ENCODE measurements at places on chromosomes 1 and 21.

GRCh38 chr1:2471159-2471471, 5.0 kb upstream of the PLCH2 start:
- DNase-seq = no peak

DNA sequence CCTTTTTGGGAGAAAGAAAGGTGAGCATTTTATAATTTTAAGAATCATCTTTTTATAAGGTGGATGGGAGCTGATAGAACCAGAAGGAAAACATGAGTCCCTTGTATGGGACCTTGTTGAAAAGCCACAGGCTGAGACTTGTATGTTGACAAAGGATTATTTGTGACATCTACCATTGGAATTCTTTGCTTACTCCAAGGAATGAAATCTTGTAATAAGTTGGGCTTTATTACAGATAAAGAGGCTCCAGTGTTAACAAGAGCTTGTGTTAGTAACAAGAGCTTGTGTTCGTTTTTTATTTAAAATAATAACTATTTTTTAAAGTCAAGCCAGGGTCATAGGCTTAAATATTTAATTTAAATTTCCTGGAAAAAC, 201.1 kb upstream of the CHRM3 start:
- no peak for DNase-seq

- no peak for DNase-seq
Measured at GRCh38 chr1:95640746-95641145, 406.7 kb downstream of the RWDD3 start.

- peak; percentile 21 for DNase-seq
Measured at GRCh38 chr1:29849038-29849750, 612.9 kb downstream of the PTPRU start.

- no peak for DNase-seq
Measured at GRCh38 chr1:209176866-209177430, 406.6 kb upstream of the CAMK1G start.

GRCh38 chr1:200738327-200738948, at the start of gene CAMSAP2:
Gene CAMSAP2 (plus strand): TSS chr1:200738893. CDS start chr1:200739828, 935 bp downstream.
- DNase-seq = peak; percentile 67

GRCh38 chr1:19044975-19045831, 88.7 kb upstream of the IFFO2 start:
- DNase-seq = peak; percentile 15

- no peak for DNase-seq
Measured at GRCh38 chr1:4146101-4146500, 246.0 kb upstream of the C1orf174 start.

DNA sequence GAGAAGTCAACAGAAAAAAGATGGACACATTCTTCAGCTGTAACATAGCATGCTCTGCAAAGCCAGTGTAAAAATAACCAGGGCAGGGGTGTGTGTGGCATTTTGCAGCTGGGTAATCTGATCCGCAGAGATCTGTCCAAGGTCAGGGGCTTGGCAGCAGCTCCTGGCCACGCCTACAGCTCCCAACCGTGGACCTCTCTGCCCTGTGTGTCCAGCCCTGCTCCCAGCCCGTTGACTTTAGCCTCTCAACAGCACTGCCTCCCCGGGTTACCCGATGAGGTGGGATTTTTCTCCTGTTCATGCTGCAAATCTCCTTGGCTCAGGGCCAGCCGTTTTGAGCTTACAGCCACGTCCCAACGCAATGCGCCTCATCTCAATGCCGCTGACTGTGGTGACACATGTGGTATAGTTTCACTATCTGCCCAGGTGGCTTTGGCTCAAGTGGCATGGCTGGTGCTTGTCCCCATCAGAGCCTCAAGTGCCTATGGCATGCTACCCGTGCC, 68.1 kb downstream of the VWA5B1 start:
- DNase-seq = no peak

DNA sequence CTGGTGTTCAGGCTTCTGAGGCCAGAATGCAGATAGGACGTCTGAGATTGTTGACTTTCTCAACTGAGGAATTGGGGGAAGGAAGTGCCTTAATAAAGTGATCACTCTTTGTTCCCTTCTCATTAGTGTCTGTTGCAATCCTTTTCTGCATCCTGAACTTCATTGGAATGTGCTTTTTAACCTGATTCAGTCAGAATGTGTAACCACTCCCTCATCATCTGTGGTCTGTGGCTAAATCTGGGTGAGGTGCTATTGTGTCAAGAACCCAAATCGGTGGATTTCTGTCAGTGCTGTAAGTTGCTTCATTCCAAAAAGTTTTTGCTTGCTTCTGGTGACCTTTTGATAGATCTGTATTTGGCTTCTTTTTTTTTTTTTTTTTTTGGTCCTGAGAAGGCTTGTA, 38.2 kb downstream of the ARID1A start:
- no peak for DNase-seq

- no peak for DNase-seq
Measured at GRCh38 chr1:153466908-153467307, 6.5 kb upstream of the S100A7 start.

- DNase-seq = no peak
Measured at GRCh38 chr21:43816611-43817071, 27.3 kb downstream of the RRP1 start.

DNA sequence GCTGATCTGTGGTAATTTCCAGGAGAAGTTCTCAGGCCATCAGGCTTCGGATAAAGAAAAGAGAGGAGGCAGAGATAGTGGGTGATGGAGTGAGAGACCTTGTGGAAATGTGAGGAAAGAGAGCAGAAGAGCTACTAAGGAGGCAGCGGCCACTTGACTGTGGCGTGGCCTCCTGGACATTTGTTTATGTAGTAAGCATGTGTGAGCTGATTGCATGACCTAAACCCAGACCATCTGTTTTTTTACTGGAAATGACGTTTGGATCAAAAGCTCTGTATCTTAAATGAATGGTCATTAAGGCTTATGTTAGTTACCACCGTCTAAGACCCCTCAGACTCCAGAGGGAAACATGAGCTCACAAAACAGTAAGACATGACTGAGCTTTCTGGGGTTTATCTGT, 13.6 kb downstream of the ATP1B1 start:
- no peak for DNase-seq

- DNase-seq = no peak
Measured at GRCh38 chr1:52798331-52798730, 44.2 kb upstream of the ZYG11A start.

- DNase-seq = no peak
Measured at GRCh38 chr1:60311838-60312237, 238.3 kb upstream of the C1orf87 start.

- DNase-seq = no peak
Measured at GRCh38 chr1:6384962-6385361, 8.6 kb downstream of the ACOT7 start.

- DNase-seq = no peak
Measured at GRCh38 chr1:81714636-81715035, 86.1 kb upstream of the ADGRL2 start.

DNA sequence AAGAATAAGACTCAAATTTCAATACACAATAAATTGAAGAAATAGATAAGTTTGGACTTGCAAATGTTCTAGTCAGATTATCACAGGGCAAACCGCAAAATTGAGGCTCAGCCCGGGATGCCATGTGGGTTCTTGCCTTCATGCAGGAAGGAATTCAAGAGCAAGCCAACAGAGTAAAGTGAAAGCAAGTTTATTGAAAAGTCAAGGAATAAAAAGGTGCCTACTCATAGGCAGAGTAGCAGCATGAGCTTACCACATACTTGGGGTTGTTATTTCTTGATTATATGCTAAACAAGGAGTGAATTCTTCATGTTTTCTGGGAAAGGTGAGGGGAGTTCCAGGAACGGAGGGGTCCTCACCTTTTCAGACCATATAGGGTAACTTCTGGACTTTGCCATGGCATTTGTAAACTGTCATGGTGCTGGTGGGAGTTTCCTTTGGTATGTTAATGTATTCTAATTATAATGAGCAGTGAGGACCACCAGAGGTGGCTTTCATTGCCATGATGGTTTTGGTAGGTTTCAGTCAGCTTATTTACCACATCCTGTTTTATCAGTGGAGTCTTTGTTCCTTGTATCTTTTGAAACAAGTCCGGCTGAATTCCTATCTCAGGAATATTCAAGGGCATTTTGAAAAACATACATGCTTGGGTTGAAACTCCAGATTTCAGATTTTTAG, 2.0 kb upstream of the OR2AK2 start:
- DNase-seq = no peak

DNA sequence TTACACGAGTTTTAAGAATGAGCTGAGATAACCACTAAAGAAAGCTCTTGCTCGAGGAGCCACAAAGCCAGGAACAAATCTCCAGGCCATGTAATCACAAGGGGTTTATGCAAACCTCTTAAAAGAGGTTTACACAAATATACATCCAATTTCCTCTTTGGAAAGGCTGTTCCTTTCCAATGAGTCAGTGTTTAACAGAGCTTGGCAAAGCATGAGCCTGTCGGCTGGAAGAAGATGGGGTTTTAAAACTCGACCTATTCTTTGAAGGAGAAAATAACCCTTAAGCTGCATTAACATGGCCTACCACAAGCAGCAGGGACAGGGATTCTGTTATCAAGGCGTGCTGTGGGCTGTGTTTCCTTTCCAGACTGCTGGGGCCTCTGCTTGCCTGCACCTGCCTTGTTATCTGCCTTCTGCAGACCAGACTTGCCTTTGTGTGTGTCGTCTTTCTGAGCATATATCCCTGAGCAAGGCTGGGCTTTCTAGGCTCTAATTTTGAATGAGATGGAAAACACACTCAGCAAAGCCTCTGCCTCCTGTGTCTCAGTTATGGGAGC, 40.6 kb upstream of the CYP2J2 start:
- no peak for DNase-seq

- DNase-seq = no peak
Measured at GRCh38 chr1:14896381-14897079, 257.0 kb upstream of the TMEM51 start.

DNA sequence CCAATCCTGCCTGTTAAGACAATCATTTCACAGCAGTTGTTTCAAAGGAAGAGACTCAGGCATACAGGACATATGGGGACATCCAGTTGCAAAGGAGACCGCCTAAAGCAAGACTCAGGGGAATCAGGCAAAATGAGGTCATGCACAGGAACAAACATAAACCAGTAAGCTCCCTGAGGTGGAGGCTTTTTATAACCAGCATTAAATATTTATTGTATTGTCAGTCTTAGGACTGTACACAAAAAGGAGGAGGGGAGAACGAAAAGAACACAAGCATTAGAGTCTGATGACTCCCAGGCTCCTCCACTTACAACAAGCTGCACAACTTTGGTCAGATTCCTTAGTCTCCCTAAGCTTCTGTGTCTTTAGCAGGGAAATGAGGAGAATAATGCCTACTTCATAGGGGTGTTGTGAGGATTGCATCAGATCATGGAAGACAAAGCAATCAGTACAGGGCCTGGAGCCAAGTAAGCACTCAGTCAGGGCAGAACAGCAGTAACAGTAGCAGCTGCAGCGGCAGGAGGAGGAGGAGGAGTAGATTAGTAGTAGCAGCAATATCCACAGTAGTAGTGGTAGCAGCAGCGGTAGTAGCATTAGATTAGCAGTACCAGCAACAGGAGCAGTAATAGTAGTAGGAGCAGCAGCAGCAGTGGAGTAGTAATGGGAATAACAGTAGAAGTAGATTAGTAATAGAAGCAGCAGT, 54.2 kb upstream of the SPATA6 start:
- no peak for DNase-seq

DNA sequence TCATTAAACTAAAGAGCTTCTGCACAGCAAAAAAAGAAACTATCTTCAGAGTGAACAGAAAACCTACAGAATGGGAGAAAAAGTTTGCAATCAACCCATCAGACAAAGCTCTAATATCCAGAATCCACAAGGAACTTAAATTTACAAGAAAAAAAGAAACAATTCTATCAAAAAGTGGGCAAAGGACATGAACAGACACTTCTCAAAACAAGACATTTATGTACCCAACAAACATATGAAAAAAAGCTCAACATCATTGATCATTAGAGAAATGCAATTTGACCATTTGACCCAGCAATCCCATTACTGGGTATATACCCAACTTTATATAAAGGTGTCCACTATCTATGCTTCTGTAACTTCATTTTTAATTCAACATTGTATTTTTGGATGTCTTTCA, 31.1 kb upstream of the VN1R5 start:
- no peak for DNase-seq

DNA sequence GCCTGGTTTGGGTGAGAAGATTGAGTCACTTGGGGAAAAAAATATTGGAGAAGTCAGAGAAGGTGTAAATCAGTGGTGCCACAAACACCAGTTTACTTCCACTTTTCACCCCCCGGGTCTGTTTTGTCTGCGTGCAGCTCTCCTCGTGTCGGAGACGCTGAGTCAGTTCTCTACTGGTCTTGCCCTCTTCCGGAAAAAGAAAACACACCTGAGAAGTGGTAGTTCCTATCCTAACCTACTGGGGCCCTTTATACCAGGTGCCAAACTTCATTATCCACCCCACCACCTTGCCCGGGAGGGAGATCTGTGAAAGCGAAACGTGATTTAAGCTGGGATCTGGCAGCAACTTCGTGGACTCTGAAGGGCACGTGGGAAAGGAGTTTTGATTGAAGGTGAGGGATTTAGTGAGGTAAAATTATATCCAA, 855 bp upstream of the IVNS1ABP start:
- DNase-seq = peak; percentile 73

DNA sequence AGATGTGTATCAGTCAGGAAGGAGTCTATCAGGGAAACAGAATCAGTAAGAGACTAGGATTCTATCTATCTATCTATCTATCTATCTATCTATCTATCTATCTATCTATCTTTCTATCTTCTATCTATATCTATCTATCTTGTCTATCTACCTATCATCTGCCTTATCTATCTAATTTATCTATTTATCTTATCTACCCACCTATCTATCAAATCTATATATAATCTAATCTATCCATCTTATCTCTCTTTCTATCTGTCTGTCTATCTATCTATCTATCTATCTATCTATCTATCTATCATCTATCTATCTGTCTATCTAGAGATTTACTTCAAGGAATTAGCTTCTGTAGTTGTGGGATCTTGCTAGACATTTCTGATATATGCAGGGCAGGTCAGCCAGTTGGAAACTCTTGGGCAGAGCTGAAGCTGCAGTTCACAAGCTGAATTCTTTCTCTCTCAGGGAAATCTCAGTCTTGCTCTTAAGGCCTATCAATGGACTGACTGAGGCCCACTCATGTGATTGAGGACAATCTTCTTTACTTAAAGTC, 140.2 kb upstream of the JUN start:
- DNase-seq = no peak

- no peak for DNase-seq
Measured at GRCh38 chr1:155607708-155608107, 2.3 kb upstream of the MSTO1 start.

DNA sequence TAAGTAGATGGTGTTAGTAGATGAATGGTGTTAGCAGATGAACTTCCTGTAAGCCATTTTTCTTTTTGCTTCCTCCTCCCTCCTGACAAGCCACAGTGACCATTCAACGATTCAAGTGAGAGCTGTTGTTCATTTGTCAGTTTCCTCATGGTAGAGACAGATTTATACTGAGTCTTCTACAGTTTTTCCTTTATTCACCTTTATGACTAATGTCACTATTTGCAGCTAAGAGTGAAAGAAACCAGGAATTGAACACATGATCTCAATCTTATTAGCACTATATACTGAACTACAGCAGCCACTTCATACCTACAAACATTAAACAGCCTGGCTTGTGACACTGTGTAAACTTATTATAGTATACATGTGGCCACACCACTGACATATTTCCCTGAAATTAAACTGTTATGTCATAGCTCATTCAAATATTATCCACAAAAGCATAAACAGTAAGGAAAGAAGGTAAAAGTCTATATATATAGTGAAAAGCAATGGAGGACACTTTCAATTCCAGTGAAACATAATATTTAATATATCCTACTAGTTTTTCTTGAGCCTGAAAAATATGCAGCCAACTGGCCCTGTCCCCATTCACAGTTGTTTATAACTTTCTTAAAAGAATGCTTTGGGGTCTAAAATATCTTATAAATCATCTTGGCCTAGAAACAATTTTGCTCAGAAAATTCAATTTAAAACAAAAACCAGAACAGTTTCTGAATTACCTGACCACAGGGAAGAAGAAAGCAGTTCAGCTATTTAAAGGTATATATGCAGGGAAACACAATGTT, 566.9 kb upstream of the ZRANB2 start:
- no peak for DNase-seq
